ENCODE measurements at places on chromosomes 1 and 21.

- no peak for DNase-seq
These were observed 210.1 kb downstream of the FGGY start for GRCh38 chr1:59506952-59507351.

- DNase-seq: no peak
These were observed 4.8 kb upstream of the COX20 start for GRCh38 chr1:244830639-244831038.

DNA sequence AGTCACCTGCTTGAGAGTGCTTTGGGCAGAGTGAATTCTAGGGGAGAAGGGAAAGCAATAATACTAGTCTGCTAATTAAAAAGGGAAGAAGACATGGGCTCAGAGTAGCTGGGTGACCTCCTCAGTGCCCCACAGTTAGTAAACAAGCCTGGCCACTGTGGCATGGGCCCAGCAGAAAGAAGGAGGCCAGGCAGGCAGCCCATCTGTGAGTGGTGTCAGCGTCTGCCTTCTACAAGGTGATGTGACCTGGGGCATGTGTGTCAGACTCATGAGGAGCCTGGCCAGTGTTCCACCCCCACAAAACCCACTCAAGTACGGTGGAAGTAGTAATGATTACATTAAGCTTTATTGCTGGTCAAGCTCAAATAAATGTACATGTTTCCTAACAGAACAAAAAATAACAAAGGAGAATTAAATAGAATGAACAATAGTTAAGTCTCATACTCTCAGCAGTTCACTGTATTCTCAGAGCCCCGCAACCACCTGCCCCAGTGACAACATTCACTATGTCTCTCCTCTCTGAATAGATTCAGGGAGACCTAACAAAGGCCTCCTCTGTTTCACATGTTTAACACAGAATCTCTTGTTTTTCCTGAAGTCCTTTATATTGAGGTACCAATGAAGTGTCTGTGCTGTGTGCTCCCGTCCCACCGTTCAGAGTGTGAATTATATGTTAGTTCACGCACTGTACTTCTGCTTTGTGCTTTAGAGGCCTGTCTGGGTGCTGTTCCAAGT lies 32.5 kb downstream of the SLC22A15 start:
- peak; percentile 23 for DNase-seq

DNA sequence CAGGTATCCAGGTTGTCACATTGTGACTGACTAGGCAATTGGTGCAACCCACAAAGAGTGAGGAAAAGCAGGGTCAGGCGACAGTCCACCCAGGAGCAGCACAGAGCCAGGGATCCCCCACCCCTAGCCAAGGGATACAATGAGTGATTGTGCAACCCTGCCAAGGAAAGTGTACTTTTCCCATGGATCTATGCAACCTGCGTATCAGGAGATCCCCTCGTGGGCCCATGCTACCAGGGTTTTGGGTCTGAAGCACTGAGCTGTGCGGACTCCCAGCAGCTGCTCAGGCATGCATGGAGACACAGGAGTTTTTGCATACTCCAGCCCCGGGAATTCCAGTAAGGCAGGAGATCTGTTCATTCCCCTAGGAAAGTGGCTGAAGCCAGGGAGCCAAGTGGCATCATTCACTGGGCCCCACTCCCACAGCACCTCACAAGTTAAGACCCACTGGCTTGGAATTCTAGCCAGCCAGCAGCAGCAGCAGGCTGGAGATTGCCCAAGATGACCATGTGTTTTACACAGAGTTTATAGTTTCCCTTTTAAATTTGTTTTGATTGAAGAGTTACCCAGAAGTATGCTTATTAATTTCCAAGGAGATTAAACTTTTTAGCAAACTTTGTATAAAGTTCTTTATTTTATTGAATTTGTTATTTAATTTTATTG lies 136.0 kb downstream of the LTN1 start:
- no peak for DNase-seq

DNA sequence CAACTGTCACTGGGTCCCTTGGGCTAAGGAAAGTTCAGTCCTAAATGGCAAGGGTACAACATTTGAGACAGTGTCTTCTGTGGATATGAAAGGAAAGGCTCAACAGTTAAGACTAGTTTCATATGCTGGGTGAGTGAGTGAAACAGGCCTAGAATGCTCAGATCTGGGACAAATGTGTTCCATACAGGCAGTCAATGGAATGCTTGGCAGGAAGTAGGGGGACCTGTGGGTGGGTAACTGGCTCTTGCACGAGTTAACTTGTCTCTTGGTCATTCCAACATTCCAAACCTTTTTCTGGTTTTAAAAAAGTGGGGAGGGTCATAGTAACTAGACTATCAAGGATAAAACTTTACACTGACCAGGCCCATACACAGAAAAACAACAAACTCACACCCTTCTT lies 17.8 kb upstream of the ADAM30 start:
- DNase-seq: no peak
